Tibial nerve (tissue), 4 donors: ENCODE measurements at places on chromosomes 12 and 14.

DNA sequence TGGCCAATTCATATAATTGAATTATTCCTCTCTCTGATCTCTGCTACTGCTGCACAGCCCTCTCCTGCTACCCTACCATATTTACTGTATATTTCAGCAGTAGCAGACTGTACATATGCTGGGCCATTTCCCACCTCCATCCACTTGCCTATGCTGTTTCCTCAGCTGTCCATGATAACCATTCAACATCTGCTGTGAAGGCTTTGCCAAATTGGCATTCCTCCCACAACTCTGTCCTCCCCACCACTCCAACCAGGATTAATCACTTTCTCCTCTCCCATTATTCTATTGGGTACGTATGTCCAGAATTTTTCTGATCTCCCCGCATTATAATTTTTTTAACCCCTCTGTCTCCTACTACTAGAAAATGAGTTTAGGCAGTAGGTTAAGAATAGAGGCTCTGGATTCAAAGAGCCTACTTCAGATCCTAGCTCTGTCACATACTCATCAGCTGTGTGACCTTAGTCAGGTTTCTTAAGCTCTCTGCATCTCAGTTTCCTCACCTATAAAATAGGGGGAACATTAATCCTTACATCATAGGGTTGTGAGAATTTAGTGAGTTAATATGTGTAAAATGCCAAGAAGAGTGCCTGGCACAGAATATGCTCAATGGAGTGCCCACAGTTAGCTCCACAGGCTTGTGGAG is 123.3 kb downstream of the KICS2 start:
- H3K27ac ChIP-seq, result no peak overlapping the region
- no peak overlapping the region for H3K4me3 ChIP-seq
- H3K4me1 ChIP-seq, result no peaks in the 10 kb centered on the region
- no peak for DNase-seq
- H3K27me3 ChIP-seq, result no peaks in the 10 kb centered on the region

DNA sequence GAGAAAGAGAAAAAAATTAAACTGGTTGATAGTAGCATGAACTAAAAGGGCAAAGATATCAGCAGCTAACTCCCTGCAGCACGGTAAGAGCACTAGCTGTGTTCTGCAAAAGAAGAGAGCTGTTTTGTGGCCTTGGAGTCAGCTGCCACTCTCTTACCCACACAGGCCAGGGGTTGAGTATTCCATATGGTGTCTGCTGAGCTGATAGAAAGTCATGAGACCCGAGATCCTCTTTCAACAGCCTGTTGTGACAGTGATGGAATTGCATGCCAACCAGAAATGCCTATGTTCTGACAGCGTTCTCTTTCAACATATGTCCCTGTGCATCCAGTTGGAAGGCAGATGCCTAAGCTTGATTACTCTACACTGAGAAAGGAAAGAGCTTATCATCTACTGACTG is 39.9 kb downstream of the TMTC1 start:
- no peak overlapping the region for H3K4me3 ChIP-seq
- no peaks in the 10 kb centered on the region for H3K27me3 ChIP-seq
- no peaks in the 10 kb centered on the region for H3K4me1 ChIP-seq
- H3K36me3 ChIP-seq, result no peaks in the 10 kb centered on the region

DNA sequence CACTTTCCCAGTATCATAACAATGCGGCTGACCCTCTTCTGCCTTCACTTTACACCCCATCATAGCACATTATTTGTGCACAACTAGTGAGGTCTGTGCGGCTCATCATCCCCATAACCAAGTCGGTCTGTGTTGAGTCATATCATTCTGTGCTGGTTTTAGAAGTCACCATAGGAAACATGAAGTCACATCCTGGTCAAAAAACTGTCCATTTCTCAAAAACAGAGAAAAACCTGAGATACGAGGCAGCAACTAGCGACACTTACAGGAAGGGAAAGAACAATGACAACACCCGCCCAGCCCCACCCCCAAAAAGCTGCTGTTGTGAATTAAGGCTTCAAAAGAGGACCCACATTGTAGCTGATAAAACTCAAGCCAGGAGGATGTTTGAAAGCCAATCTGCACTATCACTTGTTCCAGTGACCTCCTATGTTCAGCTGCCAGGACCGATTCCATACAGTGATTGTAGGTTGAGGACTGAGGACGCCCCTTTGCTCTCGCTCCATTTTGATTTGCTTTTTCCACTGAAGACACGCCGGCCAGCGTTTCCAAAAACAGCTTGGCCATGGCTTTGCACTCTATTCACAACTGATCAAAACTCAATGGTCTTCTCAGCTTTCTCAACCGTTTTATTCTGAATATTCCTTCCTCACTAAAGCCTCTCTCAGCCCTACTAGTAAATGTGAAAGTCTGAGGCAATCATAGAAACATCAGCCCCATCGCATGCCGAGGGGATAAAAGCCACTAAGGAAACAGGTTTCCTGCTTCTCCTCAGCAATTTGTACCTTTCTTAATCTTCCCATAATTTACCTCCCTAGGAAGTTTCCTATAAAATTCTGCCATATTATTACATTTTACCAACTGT is 87.5 kb downstream of the DUSP16 start:
- H3K36me3 ChIP-seq, result peaks cover 8% of the 10 kb centered on the region
- H3K4me1 ChIP-seq, result no peaks in the 10 kb centered on the region
- H3K27ac ChIP-seq, result no peak overlapping the region
- no peak for DNase-seq
- H3K27me3 ChIP-seq, result no peaks in the 10 kb centered on the region

- H3K27me3 ChIP-seq, result no peaks in the 10 kb centered on the region
- H3K4me3 ChIP-seq, result no peak overlapping the region
- H3K4me1 ChIP-seq, result peaks cover 4% of the 10 kb centered on the region
- H3K27ac ChIP-seq, result no peak overlapping the region
- H3K36me3 ChIP-seq, result no peaks in the 10 kb centered on the region
Observed at GRCh38 chr12:46458500-46459102, 86.0 kb upstream of the SLC38A2 start.

GRCh38 chr12:122999986-123000420 is 19.5 kb downstream of the ARL6IP4 start:
- peaks cover 27% of the 10 kb centered on the region for H3K4me1 ChIP-seq
- DNase-seq, result no peak
